ENCODE measurements at places on chromosomes 16 and 17.

DNA sequence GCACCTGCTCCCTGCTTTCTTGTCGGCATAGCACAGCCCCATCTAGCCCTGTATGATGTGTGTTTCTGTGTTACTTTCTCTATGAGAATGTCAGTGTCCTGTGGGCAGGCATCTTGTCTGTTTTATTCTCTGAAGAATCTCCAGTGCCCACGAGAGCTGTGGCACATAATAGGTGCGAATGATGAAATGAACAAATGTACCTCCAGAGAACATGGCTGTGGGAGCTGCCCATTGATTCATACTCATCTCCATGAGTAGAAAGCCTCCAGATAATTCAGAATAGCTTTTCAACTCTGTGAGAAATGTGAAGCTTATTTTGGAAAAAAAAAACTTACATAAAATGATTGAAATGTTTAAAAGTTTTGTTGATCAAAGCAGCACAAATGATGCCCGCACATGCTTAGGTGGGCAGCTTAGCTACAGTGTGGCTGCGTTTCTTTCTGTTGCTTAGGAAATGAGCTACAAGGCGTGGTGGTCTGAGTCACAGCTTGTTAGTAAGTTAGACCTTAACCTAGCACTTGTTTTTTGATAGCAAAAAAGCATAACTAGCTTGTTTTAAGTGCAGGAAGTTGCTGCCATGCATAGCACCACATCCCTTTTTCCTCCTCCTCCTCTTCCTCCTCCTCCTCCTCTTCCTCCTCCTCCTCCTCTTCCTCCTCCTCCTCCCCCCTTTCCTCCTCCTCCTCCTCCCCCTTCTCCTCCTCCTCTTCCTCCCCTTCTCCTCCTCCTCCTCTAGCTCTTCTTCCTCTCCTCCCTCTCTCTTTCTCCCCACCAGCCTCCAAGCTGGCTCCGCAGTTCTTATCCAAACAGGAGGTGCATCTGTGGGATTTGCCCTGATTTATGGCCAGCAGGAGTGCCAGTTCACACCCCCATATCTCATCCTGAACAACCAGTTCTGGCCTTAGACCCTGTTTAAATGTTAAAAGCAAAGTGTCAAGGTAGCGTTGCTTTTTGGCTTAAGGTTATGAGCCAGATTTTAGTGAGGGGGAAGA, 221.5 kb downstream of the IRF8 start:
- no peak for DNase-seq

DNA sequence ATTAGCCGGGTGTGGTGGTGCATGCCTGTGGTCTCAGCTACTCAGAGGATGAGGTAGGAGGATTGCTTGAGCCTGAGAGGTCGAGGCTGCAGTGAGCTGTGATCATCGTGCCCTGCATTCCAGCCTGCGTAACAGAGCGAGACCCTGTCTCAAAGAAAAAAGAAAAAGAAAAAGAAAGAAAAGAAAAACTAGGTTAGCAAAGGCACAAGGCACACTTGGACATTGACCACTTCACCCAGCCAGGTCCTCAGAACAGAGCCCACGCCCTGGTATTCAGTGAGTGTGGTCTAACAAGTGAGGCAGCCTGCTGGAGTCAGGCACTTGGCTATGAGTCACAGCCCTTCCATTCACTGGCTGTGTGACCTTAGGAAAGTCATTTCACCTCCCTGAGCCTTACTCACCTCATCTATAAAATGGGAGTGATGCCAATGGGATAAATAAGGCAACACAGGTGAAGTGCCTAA, 10.4 kb downstream of the MILR1 start:
- DNase-seq = no peak

GRCh38 chr17:60916043-60916442, 238.4 kb downstream of the BCAS3 start:
- no peak for DNase-seq

- no peak for DNase-seq
These were observed 2.9 kb upstream of the DOK4 start for GRCh38 chr16:57489229-57489628.

DNA sequence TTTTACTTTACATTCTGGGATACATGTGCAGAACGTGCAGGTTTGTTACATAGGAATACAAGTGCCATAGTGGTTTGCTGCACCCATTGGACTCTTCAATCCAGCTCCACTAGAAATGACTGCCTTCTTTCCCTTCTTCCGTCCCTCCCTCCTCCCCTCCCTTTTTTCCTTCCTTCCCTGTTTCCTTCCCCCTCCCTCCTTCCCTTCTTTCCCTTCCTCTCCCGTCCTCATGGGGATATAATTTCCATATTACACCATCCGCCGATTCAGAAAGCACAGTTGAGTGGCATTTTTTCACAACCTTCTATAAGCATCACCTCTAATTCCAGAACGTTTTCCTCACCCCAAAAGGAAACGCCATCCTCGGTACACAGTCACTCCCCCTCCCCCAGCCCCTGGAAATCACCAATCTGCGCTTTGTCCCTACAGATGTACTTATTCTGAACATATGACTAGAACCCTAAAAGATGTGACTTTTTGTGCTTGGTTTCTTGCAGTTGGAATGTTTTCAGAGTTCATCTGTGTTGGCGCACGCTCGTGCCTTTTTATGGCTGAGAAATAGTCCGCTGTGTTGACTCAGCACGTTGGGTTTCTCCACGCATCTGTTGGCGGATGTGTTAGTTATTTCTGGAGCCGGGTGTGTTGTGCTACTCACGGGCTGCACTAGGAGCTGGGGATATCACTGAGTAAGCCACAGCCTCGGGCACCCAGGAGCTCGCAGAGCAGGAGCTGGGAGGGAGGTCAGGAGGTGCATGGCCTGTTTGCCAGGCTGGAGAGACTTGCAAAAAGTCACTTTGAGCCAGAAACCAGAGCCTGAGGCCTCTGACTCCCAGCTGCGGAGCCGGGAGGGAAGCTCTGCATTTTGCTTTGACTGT, 336.4 kb downstream of the SEC14L1 start:
- peak; percentile 41 for DNase-seq

GRCh38 chr16:22813948-22814710, at the start of gene HS3ST2:
TSS of gene HS3ST2 (plus strand) at chr16:22814162. CDS start at chr16:22814611, 449 bp downstream.
- DNase-seq = no peak

GRCh38 chr16:1090620-1091587, 5.1 kb downstream of the C1QTNF8 start:
- no peak for DNase-seq

GRCh38 chr16:85057212-85057889, 29.8 kb downstream of the KIAA0513 start:
- DNase-seq = no peak

DNA sequence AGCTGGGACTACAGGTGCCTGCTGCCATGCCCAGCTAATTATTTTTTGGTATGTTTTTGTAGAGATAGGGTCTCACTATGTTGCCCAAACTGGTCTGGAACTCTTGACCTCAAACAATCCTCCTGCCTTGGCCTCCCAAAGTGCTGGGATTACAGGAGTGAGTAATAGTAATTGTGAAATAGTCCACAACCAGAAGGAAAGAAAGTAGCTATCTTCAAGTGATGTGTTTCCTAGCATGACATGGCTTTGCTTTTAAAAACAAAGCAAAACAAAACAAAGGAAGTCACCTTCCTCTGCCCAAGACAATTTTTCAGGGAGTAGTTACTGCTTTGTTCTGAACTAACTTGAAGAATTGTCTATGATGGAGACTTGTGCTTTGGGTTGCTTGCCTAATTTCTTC, 27.0 kb downstream of the ATP6V0A1 start:
- DNase-seq = no peak

GRCh38 chr16:58343562-58343961, 48.7 kb upstream of the GINS3 start:
- no peak for DNase-seq
